Upper lobe of right lung (tissue), 1 donor: ENCODE measurements at places on chromosomes 4 and X.

DNA sequence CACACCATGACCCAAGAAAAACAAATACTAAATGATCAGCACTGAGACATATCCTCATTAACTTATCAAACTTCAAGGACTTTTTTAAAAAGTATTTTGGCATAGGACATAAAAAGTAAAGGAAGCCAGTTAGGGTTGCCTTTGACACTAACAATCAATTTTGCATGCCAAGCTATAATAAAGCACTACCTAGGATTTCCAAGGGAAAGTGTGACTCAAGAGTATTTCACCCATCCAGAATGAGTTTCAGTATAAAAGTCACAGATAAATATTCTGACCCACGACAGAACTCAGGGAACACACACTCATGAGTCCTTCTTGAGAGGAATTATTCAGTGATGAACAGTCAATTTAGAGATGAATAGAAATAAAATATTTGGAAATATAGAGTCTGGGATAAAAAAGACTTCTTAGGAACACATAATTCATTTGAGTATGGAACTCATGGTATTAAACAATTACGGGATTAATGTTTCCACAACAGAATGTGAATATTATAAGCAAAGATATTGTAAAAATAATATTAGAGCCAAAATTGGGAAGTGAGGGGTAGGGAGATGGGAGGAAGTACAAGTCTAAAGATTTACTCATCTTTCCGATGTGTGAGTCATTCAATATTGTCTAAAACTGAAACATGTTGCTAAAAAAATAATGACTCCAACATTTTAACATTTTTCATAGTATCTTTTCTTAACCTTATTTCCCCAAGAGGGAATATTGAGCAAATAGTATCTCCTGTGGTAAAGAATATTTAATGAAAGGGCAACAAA is 143.5 kb upstream of the LNX1 start:
- no peak for DNase-seq

DNA sequence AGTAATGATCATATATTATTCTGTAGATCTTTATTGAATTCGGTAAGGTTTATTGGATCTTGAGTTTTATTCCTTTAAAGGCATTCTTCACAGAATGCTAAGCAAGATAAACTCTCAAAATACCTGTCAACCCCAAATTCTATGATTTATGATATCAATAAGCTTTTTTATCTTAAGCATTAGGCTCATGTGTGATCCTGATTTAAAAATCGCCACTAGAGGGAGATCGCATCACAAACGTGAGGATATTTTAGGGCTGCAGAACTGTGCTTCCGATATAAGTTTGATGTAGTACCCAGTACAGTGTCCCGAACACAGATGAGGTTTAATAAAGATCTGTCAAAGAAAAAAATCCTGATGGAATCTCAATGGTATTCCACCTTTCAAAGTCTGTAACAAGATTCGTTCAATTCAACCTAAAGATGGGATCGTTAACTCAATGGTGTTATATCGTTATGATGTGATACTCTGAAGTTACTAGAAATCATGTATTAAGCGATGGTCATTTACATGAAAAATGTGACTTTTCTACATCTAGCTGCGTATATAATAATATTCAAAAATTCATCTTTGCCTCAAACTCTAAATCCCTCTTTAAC is 169.0 kb downstream of the CORIN start:
- no peak for DNase-seq

GRCh38 chrX:38992441-38993096 is 191.3 kb downstream of the MID1IP1 start:
- no peak for DNase-seq

- no peak for DNase-seq
Measured at GRCh38 chrX:21503593-21503992, 129.4 kb downstream of the CNKSR2 start.

DNA sequence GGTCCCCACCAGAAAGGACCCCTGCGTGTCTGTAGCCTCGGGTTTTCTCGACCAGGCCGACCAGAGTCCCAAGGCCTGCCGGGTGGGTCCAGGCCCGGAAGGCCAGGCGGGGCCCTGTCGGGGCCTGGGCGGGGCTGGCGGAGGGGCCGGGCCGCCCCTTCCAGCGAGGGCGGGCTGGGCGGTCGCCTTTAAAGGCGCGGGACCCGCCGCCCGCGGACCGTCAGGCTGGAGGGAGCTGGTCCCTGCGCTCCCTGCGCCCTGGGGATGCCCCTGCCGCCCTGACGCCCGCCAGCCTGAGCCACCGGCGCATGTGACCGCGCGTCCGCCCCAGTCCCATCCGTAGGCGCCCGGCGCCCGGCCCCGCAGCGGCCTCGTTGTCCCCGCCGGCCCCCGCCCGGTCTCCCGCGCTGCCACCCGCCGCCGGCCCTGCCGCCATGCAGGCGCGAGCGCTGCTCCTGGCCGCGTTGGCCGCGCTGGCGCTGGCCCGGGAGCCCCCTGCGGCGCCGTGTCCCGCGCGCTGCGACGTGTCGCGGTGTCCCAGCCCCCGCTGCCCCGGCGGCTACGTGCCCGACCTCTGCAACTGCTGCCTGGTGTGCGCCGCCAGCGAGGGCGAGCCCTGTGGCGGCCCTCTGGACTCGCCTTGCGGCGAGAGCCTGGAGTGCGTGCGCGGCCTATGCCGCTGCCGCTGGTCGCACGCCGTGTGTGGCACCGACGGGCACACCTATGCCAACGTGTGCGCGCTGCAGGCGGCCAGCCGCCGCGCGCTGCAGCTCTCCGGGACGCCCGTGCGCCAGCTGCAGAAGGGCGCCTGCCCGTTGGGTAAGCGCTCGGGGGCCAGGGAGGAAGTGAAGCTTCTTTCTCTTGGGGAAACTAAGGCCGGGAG is at the start of gene HTRA3:
Gene HTRA3 (plus strand): TSS at position 220 of the 883 bp plus-strand sequence. CDS start 215 bp downstream, at position 435.
- DNase-seq: no peak
